Uterus (tissue), 4 donors: ENCODE measurements at places on chromosomes 7 and 10. TPM values are rescaled to one million over a fixed set of nuclear protein-coding genes. Genes with fewer than 3 reads are reported as not detected.

Gene CASP2
- total RNA-seq: 32.2 TPM

Gene FANK1
- total RNA-seq: 0.26 TPM

Gene PNLIPRP2
- total RNA-seq: not detected

Gene C10orf88
- total RNA-seq: 4.4 TPM

Gene MNX1
- 0.28 TPM for total RNA-seq
